ENCODE measurements at places on chromosomes 5 and 9.

GRCh38 chr5:65078331-65078730, 309.6 kb downstream of the CWC27 start:
- DNase-seq = no peak

DNA sequence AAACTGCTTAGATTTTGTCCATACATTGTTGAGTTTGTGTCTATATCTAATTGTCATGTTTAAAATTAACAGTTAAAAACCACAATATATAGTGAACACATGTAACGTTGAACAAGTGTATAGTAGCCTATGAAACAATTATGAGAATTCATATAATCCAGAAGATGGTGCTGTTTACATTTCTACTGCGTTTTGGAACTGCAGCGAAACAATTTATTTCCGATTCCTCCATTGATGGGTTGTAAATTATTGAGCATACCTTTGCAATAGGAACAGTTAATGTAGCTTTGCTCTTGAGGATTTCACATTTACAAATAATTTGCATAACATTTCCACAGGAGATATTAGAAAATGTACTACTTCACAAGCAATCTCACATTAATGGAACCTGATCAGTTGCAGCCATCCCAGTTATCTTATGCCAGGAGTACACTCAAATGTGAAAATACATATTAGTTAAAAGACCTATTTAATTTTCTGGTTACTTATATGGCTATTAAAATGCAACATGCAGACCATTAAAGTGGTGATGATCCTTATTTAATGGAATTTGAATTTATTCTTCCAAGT, 411.8 kb downstream of the CDH10 start:
- no peak for DNase-seq

- DNase-seq = no peak
Observed at GRCh38 chr9:13963005-13963653, 350.8 kb downstream of the NFIB start.

DNA sequence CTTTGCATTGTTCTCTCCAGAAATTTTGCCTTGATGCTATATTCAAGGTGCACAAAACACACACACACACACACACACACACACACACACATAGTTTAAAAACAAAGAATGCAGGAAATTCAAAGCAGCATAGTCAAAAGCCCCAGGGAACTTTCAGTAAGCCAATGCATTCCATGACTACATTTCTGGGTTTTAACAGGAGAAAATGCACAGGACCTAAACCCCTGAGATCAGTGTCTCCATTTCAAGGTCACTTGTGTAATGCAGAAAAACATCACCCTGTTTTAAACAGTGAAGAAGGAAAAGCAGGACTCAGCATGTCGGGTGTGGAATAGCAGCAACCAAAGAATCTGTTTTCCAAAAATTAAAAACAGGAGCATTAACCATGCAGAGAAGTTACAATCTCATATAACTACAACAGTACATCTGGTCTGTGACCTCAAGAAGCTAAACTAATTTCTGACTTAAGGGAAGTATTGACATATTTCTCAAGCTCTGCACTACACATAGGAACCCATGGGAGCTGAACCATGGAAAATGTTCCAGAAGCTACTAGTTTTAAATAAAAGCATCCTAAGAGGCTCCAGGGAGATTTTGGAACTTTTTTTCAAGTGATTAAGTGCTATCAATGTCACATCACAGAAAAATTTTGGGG, 296.7 kb downstream of the HINT1 start:
- DNase-seq = no peak

DNA sequence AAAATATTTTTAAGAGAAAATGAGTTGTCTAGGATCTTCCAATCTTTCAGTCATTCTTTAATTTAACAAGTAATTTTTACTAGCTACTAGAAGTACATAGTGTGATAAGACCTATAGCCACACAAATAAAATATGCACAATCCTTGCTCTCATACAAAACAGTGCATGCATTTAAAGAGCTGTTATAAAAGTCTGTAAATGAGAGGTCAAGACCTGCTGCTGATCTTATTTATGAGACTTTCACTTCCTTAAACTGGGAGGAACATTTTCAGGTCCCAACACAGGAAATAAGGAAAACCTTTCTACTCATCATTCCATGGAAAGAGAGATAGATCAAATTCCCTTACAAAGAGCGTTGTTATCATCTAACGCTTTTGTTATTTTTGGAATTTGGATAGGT, 54.2 kb upstream of the PAM start:
- no peak for DNase-seq

GRCh38 chr5:38905516-38905915, 59.7 kb downstream of the OSMR start:
- DNase-seq = no peak

DNA sequence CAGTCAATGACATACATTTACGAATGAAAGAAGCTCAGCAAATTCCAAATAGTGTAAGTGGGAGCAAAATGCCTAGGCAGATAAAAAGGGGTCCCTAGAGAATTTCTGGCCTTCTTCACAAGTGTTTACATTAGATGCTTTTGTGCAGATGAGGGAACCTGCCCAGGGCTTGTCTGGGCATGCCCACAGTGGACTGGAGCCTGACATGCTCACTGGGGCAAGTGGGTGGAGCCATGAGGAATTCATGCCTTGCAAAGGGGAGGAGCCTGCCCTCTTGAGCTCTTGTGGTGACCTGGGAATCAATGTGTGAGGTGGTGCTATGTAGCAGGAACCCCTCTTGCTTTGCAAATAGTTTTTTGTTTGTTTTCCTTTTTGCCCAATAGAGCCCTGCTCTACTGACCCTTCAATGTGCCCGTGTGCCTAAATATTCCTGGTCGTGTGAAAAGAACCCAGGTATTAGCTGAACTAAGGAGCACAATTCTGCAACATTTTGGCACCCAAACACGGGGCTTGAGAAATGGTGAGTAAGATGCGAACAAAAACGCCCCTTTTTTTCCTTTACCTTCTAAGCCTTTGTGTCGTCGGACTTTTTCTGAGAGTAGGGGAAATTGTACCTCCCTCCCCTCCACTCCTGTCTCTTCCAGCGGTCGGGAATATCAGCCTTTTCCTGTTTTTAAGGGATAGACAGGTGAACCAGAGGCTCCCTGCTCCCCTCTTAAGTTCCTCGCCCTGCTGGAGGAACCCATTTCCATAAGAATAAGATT, 433.8 kb upstream of the CDH9 start:
- DNase-seq = no peak

DNA sequence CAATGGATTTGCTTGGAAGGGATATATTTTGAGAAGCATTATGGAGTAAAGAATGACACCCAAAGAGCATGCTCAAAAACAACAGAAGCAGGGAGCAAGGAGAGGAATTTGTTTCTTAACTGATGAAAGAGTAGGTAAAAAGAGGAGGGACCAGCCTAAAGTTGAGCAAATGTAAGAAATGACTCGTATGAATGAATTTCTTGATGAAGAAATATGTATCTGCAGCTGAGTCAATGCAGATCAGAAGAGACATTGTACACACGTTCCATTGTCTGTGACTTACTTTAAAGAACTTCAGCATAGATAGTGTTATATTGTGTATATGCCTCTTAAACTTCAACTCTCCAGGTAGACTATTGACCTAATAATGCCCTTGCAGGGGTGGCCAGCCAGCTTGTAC, 112.7 kb upstream of the NREP start:
- DNase-seq = no peak

DNA sequence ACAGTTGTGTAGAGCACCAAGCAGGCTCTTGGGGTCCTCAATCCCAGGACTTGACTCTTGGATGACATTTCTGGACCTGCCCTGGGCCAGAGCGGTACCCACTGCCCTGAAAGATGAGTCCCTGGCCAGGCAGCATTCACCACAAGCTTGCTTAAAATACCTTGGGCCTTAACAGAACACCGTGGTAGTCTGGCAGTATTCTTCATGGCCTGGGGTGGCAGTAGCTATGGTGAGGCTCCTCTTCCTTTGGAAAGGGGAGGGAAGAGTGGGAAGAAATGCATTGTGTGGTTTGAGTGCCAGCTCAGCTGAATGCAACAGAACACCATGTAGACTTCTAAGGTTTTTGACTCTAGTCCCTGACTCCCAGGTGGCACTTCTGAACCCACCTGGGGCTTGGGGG, 29.4 kb upstream of the IRGM start:
- no peak for DNase-seq

DNA sequence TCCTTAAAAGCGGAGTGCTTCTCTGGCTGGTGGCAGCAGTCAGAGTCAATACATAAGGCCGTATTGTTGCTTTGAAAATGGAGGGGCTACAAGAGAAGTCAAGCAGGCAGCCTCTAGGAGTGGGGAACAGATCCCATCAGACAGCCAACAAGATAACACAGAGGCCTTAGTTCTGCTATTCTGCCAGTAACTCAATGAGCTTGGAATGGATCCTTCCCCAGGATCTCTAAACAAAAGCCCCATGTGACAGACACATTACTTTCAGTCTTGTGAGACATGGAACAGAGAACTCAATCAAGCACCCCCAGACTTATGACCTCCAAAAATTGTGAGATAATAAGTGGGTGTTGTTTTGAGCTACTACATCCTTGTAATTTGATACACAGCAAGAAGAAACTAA, 158.6 kb downstream of the RFX3 start:
- DNase-seq = no peak

GRCh38 chr5:176169393-176170063, 68.7 kb upstream of the SIMC1 start:
- DNase-seq = no peak

- no peak for DNase-seq
Observed at GRCh38 chr9:98288881-98289280, 33.4 kb upstream of the TBC1D2 start.

DNA sequence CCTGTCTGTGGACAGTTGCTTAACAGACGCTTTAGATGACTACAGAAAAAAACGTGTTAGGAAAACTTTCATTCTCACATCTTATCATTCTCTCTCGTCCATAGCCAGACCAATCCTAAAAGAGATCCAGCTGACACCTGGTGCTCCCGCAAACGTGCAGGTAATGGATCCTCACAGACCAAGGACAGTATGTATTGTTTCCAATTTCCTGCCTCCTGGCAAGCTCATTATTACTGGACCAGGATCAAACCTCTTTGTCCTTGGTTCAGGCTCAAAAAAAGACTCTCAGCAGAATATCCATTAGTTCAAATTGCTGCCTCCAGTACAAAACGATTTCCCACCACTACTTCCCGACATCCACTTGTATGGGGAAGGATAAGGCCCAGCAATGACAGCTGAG, 62.4 kb downstream of the SERINC5 start:
- DNase-seq = no peak

- DNase-seq = no peak
Observed at GRCh38 chr9:124928116-124928515, 12.8 kb downstream of the GOLGA1 start.

DNA sequence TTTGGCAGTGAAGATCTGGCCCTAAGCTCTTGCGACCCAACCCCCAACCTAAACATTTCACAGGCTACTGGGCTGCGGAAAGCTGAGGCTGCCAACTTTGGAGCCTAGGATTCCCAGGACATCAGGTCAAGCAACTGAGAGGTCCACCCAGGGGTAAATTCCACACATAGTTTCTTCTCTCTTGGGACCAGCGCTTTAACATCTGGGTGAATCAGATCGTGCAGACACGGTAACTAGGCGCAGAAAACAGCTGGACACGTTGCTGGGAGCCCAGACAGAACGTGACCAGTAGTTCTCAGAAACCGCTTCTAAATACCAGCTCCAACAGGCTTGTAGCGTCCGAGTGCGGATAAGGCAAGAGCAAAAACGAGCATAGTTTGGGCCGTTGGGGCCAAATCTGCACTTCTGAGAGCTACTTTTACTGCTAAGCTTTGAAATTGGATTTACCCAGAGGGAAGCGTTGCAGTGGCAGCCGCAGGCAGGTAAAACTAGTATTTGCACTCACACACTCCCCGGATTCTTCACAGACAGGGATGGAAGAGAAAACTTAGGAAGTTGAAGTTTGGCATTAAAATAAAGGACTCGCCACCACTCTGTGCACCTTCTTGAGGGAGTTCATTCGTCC, 11.8 kb downstream of the ITGA1 start:
- DNase-seq = no peak

DNA sequence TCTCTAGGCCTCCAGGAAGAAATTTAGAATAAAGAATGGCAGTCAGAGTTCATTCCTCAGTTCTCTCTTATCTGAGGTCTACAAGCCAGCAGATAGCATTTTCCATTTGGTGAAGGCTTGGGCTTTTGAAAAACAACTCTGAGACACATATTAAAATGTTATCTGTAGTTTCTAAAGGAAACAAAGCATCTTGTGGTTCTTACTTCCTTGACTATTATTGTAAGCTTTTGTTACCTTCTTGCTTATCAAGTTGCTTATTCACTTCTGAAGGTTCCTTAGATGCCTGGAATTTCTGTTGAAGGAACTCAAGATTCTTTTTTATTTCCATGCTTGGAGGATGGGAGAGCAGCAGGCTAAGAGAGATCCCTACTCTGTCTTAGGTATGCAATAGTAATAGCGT, 79.2 kb upstream of the MRPS30 start:
- DNase-seq = no peak

DNA sequence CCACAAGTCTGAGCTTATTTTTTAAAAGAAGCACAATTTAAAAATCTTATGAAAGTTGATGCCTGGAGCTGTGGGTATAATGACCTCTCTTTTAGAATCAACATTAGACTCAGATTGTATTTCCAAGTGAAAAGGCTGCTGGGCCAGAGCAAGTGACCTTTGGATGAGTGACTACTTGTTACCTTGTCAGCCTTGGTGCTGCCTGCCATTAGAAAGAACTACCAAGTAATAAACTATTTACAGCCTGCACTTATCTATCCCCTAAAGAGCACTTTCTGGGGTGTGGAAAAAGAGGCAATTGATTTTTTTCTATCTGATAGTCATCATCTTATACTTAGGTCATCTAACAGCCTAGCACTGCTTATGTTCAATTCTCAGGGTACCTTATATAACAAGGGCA, 134.9 kb upstream of the FBXL17 start:
- DNase-seq = no peak

Measured in activated T-cell treated with anti-CD3 and anti-CD28 coated beads for 1 hour (primary cell).